Left forelimb (tissue), 1 donor: ENCODE measurements at places on chromosomes 5 and 9.

DNA sequence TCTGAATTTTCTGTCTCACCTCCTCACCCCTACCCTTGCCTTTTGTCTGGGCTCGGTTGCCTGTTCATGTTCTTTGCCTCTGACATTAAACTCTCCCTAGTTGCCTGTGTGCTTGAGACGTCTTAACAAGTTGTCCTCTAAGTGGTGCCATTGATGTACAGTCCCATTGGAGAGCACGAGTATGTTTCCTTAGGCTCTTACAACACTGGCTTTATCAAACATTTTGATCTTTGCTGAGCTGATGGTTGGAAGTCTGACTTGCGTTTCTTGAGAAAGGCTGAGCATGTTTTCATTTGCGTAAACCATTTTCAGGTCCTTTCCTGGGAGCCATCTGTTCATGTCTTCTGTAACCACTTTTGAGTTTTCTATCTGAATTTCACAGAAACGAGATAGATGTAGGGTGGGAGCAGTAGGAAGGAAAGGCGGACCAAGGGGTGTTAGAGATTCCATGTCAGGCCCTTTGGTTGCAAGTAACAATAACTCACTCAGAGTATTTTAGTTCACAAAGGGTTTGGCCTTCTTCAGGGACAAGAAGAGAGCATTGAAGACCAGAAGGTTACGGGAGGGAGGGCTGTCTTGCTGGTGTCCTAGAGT is 35.4 kb downstream of the OTULIN start:
- DNase-seq, result no peak

DNA sequence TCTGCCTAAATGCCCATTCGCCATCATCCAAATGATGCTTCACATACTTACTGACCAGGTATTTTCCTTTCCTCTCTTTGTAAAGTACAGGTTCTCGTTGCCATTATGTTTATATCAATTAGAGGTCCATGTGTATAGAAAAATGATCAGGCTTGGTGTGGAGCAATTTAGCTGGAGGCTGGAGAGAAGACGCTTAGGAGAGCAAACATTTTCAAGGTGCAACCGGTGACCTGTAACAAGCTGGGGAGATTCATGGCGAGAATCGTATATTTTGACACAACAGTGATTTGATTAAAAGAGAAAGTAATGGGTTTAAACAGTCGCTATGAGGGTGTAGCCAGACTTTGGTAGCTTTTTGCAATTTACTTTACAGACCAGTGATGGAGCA is 170.9 kb upstream of the TBCA start:
- no peak for DNase-seq

DNA sequence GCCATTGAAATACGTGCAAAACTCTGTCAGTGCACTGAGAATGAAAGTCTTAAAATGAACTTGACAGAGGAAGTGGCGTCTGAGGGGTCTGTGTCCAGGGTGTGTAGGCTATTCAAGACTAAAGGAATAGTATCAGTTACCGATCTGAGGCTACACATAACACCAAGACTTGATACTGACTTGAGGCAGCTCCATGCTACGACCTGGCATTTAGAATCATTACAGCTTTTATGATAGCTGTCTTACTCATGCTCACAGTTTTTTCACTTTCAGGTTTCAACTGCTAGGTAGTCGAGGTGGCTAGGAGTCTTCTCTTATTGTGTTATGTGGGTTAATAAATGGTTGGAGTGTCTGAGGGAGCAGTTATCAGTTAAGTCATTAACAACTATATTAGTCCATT is 92.8 kb upstream of the SLCO6A1 start:
- no peak for DNase-seq

DNA sequence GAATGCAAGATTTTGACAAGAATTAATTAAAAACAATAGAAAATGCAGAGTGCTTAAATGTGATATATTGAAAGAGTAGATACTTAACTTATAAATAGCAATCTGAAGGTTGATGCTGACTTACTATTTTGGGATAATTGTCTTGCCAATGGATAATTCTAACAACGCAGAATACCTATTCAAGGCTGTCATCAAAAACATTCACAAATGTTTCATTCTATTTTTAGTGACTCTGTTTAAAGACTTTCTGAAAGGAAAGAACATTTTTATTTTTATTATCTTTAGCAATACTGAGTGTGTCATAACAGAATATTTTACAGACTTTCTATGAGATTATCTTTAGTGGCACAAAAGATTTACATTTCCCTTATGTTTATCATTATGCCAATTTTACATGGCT is 38.1 kb downstream of the ANKRD55 start:
- no peak for DNase-seq

DNA sequence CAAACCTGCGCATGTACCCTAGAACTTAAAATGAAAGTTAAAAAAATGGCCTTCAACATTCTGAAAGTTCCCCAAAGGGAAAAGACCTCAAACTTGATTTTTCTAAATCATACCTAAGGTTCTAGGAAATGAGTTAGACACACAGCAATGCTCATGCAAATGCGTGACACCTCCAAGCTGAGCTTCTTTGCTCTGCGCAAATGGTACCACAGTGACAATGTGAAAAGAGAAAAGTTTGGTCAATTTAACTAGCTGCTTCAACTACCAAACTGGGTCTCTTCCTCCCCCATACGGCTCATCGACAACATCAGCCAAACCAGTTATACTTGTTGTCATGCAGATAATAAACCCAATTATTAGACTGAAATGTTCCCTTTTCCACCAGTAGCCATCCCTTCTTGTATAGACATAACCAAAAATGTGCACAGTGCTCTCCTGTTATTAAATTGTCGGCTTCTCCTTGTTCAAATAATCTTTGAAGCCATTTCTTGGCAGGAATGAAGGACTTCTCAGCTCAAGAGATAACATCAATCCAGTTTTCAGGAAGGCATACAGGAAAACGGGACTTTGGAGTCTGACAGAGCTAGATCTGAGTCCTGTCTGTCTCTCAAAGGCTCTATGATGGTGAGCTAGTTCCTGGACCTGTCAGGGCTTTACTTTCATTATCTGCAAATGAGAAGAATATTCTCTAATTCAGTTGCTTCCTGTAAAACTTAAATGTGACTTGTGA is 185.6 kb upstream of the NR3C1 start:
- no peak for DNase-seq

- DNase-seq, result no peak
Observed at GRCh38 chr9:69573651-69574050, 98.5 kb downstream of the APBA1 start.

GRCh38 chr9:121743441-121744001 is 92.1 kb downstream of the DAB2IP start:
- no peak for DNase-seq

DNA sequence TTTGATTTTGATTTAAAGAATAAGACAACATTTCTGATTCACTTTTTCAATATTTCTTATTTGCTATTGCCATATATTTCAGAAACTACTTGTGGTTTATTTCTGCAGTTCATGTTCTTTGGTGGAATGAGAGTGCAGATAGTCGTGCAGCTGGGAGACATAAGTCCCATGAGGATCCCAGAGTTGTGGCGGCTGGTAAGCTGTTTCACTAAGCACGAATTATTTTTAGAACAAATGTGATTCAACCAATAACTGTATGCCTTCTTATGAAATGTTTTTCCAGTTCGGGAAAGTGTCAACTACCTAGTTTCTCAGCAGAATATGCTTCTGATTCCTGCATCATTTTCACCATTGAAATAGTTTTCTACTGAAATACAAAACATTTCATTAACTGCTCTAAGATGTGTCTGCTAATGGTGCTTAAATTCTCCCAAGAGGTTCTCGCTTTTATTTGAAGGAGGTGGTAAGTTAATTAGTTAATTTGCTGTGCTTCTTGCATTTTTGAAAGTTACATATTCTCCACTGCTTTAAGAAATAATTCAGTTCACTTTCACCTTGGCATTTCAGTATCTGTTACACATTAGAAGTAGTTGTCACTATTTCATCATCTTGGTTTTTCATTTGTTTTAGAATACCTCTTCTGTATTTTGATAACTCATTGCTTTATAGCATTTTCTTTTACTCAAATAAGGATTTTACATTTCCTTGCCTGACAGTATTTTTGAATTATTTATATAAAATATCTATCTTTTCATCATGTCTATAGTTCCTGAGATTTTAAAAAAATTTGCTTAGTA is 9.0 kb downstream of the NIPSNAP3B start:
- no peak for DNase-seq

- DNase-seq, result no peak
Observed at GRCh38 chr5:169873642-169874041, 106.7 kb downstream of the INSYN2B start.

GRCh38 chr9:15277400-15278090 is 29.5 kb downstream of the TTC39B start:
- no peak for DNase-seq

GRCh38 chr9:123914517-123915196 is 15.3 kb downstream of the DENND1A start:
- no peak for DNase-seq

GRCh38 chr5:27854243-27854852 is 816.0 kb upstream of the CDH9 start:
- DNase-seq, result no peak

DNA sequence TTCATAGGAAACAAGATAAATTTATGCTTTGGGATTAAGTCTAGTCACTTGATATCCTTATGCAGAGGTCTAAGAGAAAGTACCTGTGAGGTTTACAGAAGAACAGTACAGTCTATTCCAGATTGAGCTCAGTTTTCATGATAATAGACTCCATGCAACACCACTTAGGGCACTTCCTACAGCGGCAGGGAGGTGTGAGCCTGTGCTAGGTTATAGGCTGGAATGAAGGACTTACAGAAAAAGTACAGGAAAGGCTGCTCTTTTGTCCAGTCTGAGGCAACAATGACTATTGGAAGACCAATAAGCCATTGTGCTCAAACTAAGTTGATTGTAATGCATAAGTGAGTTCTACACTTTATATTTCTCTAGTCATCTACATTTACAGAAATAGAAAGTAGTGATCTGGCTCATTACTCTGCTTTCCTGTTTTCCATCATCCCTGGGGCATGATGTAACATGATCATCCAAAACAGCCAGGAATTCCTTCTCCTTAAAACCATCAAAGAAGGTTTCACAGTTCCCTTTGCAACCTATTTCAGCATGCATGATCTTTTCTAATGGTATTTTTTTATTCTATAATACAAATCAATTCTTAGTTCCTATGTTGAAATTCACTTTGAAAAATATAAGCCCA is 322.8 kb downstream of the SLF1 start:
- no peak for DNase-seq

- no peak for DNase-seq
Observed at GRCh38 chr5:63923914-63924313, 38.3 kb downstream of the HTR1A start.

DNA sequence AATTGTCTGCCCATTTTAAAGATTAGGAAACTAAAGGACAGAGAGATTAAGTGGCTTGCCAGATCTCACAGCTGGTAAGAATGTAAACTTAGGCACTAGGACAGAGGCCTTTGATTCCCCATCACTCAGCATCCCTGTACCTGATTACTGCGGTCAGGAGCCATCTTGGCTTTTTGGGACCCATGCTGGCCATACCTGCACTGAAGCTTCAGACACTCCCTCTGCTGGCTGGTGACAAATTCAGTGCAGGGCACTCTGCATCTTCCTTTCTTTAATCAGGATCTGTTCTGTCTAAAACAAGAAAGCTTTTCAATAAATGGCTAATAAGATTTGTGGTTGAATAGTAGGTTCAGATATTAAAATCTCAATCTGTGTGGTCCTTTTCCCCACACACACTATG is 215.5 kb upstream of the RORB start:
- DNase-seq, result no peak

GRCh38 chr5:68178579-68178978 is 37.0 kb upstream of the PIK3R1 start:
- DNase-seq, result no peak

DNA sequence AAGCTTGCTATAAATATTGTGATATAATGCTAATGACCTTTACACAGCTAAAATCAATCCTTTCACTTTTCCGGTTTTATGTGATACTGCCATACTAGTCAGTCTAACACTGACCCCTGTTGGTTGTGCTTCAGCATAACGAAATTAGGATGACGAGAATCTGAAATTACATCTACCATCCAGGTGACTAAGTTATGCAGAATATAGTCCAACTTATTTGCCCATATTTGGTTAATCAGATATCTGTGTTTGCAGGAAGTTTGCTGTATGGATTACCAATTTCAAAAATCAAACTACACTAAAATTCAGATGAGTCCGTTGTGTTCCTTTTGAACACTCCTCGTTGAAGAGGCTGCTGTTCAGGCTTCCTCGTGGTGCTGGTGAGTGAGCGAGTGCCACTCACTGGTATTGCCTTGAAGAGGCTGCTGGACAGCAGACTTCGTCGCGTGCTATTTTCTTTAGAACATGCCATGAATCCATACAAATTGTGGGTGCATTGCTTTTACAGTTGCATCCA is 32.5 kb downstream of the TENT4A start:
- no peak for DNase-seq

DNA sequence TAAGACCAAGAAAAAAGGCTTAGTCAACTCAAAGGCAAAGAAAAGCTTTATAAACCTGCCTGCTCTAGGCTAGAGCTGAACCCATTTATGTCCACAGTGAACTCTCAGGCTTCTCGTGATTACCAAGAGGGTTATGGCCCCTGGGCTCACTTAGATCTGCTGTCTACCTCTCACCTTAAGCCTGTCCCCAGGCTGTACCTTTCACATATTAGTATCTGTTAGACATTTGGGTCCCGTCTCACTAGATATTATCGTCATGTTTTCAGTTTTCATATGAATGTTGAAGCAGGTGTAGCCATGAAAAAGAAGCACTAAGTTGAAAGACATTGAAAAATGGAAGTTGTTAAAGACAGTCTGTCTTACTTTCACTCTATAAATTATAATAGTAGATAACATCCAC is 75.2 kb upstream of the COX7C start:
- no peak for DNase-seq

- no peak for DNase-seq
Observed at GRCh38 chr5:57675236-57675635, 192.6 kb upstream of the ACTBL2 start.

GRCh38 chr9:98575379-98576346 is 133.1 kb downstream of the GABBR2 start:
- DNase-seq, result no peak

DNA sequence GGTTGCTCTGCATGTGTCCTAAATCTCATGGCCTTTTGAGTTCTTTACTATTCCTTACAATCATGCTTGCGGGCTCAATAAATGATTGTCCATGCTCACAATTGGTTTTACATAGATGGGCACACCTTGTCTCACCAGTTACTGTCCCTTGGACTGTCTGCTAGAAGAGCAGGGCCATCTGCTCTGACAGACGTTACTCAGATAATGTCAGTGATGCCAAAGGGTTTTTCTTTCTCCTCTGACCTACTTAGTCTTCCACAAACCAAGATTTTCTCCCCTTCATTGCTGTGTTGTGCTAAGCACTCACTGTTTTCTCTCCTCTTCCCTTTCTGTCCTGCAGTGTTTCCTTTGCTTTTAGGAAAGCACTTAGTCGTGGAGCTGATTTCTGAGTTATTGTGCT is 562.3 kb downstream of the KIF4B start:
- DNase-seq, result no peak
